Lung (tissue), 17 donors: ENCODE measurements at places on chromosomes 4 and X. TPM values are rescaled to one million over a fixed set of nuclear protein-coding genes. Genes with fewer than 3 reads are reported as not detected.

Gene PDLIM3
- total RNA-seq = 58.1 TPM

Gene LAMP2
- 102 TPM for total RNA-seq

Gene UGT2B7
- total RNA-seq = 2.2 TPM

Gene PLP1
- total RNA-seq = 0.52 TPM

Gene TRPC5OS
- total RNA-seq = not detected

Gene F8A2
- total RNA-seq = not detected

Gene FGF16
- total RNA-seq = not detected

Gene CBLL2
- not detected for total RNA-seq

Gene EVC2
- total RNA-seq = 11.9 TPM

Gene TMEM156
- 0.95 TPM for total RNA-seq

Gene NLGN3
- total RNA-seq = 1.5 TPM

Gene OTC
- 1.7 TPM for total RNA-seq

DNA sequence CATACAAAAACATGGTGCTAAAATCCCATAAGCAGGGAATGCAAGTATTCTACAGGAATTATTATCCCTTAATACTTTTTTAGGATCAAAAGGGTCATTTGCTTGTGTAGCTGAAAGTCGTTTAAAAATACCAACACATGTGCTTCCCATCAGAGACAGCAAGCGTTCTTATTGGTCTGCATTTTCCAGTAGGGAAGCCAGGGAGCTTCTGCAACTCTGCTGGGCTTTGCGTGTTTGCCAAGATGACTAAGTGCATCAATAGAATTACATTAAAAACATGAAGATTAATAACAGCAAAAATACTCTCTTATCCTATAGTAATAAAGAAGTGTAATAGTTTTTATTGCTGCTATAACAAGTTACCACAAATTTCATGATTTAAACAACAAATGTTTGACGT is 111.2 kb downstream of the QDPR start:
- peak; percentile 11 for DNase-seq

- no peak for DNase-seq
These were observed 35.8 kb downstream of the APLN start for GRCh38 chrX:129618997-129619396.

DNA sequence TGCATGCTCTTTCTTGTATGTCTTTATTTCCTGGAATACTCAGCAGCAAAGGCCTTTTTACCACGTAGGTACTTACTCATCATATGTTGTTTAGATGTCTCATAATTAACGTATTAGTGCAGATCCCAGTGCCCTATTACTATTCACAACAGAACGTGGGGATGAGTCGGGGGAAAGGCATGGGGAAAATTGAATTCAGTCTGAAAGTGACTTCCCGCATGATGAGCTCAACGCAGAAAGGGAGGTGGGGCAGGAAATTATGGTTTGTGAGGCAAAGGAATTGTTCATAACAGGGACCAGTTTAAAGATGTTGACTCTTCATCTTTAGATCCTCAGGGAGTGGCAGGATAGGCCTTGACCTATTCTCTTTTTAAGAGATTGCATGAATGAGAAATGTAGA is 2.0 kb upstream of the TMPRSS11D start:
- DNase-seq = no peak

GRCh38 chr4:98170035-98170434 is 26.8 kb upstream of the STPG2 start:
- DNase-seq = no peak

- DNase-seq = no peak
These were observed 118.2 kb downstream of the GRID2 start for GRCh38 chr4:92421920-92422319.

DNA sequence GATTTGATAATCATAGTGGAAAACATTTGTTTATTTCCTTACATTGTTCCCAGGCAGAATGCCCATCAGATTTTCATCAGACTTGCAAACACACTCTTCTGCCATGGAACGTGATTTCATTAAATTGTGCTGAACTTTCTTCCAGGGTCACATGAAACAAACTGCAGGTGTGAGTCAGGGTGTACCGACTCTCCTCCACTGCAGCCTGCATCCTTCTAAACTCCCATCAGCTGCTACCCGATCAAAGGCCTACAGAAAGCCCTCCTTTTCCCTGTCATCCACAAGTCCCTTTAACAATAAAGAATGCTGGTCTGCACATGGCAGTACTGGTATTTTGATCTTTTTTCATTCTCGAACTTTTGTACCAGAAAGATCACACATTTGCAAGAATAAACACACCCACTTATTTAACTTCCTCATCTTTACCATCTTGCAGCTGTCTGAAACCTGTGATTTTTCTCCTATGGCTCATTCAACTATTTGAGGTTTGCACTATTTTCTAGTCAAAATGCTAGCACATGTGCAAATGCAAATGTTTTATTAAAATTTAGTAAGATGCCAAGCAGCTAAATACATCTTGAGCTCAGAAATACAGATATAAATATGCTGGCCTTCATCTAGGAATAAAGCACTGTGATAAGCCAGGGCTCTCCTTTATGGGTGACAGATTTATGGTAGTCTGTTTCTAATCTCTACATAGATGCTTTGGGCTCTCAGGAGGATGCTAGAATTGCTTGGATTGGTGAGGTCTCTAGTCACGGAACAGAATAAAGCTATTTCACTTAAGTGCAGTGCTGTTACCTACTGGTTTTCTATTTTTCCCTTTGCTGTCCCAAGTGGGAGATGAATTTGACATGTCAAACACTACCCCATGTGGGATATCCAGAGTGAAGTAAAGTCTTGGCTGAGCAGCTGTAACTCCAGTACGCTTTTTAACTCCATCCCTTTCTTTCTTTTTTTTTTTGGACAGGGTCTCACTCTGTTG is 25.8 kb upstream of the ARHGAP24 start:
- DNase-seq = no peak

GRCh38 chr4:80138551-80139538 is 58.5 kb upstream of the PRDM8 start:
- DNase-seq = no peak

GRCh38 chr4:74158466-74159142 is 686 bp downstream of the MTHFD2L start:
- no peak for DNase-seq

DNA sequence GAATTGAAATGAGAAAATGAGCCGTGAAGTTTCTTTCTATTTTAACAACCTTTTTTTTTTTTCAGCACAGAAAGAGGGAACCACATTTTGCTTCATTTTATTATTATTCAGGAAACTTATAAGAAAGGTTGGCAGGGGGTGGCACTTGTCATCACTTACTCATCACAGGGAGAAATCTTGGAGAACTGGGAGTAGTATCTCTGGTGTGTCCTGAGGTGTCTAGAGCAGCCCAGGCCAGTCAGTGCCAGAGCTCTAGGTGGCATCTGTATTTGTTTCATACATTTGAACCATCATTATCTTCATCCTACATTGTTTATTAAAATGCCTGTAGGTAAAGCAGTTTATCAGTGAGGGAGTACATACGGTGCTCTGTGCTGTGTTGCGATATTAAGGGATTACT is 43.8 kb upstream of the ARHGAP24 start:
- no peak for DNase-seq

- no peak for DNase-seq
These were observed 447.9 kb upstream of the TECRL start for GRCh38 chr4:64857198-64857597.

DNA sequence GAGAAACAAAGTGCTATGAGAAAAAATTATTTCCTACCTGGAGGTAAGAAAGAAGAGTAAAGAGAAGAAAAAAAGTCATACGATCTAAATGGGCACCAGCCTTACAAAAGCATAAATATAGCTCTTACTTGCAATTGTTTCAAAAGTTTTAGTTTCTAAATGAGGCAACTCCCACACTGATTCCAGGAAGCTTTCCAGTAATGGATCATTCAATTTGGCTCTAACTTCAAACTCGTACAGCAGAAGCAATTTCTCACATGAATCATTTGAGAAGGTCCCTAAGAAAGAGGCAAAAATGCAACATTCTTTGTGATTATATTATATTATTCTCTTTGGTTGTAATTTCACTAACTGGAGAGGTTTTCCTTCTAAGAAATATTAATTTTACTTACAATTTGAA is 109.9 kb downstream of the DLG3 start:
- no peak for DNase-seq

DNA sequence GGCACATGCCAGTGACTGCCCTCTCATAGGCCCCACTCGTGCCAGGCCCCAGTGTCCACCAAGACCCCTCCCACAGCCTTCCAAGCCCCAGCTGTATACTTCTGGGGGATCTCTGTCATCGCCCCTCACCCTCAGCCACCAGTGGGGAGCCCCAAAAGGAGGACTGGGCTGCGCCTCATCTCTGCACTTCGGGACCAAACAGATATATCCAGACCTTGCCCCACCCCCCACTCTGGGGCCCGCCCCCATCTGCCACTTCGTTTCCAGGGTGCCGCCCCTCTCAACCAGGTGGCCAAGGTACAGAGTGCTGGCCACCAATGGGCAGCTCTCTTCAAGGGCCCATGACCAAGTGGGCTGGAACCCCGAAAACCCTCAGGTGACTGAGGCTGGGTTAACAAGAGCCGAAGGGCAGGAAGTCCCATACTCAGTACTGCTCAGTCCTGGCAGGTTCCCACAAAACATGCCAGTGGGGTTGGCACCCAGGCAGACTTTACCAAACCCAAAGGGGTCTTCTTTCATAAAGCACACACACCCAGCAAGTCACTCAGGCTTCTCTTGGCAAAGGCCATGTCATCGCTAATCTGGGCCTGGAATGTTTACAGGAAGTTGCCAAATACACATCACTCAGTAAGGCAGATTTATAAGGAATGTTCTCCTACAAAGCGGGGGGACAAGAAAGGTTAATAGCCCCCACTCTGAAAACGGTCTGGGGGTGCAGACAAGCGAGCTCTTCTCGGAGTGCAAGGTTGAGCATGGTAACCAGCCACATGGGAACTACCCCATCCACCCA is 4.4 kb downstream of the ZFYVE28 start:
- peak; percentile 32 for DNase-seq

DNA sequence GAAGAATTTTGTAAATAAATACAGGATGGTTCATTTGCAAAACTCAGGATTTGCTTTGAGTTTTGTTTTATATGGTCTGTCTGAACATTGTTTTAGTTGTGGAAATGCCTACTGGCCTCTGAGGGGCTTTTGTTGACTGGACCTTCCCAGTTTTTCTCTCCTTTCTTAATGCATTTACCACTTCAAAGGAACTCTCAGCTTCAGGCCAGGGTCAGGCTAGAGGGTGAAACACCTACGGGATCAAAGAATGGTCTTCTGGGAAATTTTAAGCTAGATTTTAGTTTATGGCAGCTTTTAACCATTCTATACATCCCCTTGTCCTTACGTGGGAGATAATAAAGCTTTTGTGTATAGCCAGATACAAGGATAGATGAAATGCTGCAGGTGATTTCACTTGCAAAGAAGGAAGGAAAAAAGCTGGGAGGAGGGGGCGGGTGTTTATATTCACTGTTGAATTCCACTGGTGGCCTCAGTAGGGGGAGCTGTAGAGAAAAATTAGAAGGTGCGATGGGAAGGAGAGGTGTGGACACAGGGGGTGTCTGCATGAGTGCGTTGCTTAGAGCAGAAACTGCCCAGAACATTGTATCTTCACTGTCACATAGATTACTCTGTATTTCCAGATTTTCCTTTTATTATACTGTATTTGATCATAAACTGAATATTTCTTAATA is 151.8 kb downstream of the TSPAN5 start:
- DNase-seq = no peak

- DNase-seq = no peak
These were observed 8.2 kb downstream of the SLC38A5 start for GRCh38 chrX:48461830-48462229.

DNA sequence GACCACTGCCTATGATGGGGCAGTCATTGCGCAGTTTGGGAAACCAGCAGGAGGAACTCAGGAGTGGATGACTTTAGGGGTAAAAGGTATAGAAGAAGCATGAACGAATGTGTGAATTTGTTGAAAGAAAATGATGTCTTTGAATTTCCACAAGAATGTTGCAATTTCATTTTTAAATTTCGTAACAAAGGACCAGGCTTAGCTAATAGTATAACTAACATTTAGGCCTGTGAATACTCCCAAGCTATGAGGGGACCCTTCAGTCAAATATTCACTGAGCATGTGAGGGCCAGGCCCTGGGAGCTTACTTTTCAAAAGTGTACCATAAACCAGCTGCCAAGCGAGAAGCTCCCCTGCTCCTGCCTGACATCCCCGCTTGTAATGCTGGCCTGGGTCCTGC is 5.3 kb downstream of the MPC1L start:
- DNase-seq = no peak

DNA sequence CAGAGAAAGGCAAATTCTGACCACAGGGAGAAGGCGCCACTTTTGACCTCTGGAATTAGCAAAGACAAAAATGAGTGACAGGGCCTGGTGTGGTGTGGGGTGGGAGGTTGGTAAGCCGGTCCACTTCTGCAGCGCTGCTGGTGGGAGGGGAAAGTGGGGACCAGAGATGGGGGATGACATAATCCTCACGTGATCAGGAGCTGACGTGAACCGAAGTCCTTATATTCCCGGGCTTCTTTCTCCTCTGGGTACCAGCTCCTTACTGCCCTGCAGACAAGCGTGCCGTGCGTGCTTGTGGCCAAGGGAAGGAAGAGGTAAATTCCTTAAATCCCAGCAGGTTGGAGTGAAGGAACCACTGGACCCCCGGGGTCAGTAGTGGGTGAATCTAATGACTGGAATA is at the start of gene TCEAL7:
Gene TCEAL7, plus strand, starts transcription at position 249 of the 400 bp plus-strand sequence. CDS start 1,165 bp downstream, outside the sequence.
- peak; percentile 60 for DNase-seq

GRCh38 chr4:33111117-33111516 is 2390.9 kb downstream of the PCDH7 start:
- no peak for DNase-seq

- no peak for DNase-seq
These were observed 125.4 kb upstream of the DMD start for GRCh38 chrX:33336783-33337182.

DNA sequence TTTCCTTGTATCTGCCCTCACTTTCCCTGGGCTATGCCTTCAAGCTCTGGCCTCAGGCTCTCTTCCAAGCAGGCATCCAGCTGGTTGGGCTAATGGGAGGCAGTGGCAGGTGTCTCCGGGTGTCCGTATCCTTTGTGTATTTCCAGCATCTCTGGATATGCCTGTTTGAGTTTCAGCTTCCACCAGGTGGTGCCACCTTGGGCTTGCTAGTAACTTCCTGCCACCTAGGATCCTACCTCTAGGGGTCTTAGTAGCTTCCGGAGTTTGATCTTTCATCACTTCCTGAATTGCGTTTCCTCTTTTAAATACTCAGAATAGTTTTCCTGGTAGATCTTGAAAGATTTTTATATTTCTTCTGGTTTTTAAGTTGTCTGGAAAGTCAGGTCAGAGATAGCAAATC is 23.2 kb upstream of the ANOS1 start:
- no peak for DNase-seq

DNA sequence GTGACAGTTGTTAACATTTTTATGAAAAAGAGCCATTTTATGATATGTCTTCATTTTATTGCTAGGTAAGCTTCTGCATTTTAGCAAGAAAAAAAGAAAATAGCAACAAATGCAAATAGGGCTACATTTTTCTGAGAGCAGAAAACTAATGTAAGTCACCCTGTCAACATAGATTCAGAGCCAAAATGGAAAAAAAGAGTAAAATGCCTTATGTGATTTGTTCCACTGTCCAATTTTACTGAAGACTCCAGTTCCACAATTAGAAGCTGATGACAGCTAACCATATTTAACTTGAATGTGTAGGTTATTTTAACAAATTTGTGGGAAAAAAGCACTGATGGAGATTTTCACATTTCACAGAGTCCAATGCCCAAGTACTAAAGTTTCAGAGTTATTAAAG is 772.3 kb downstream of the FAT4 start:
- DNase-seq = no peak

GRCh38 chrX:45601052-45601451 is 400.4 kb upstream of the DIPK2B start:
- no peak for DNase-seq

- DNase-seq = peak; percentile 25
These were observed 9.4 kb downstream of the SLC2A9 start for GRCh38 chr4:10011885-10012284.

GRCh38 chrX:129813662-129814368 is 29.9 kb downstream of the ZDHHC9 start:
- DNase-seq = no peak
